ENCODE measurements at places on chromosomes 5 and 9.

GRCh38 chr5:169876386-169876785 lies 103.9 kb downstream of the INSYN2B start:
- no peak for DNase-seq

DNA sequence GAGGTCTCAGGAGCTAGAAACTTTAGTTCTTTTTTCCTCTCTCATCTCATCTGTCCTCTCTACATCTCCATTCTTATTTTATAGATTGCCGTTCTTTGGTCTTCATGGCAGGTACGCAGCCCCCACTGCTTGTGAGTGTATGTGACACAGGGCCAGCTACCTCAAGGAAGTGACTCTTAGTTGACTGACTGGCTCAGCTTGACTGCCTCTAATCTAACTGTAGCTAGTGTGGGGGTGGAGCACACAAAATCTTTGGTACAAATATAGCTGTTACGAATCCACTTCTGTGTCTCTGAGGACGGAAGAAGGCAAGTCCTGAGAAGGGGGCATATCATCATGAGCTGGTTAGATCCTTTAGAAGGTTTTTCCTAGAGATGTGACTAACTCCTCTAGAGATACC lies 19.8 kb upstream of the SPTAN1 start:
- no peak for DNase-seq

- no peak for DNase-seq
These were observed 14.9 kb upstream of the SCGB3A2 start for GRCh38 chr5:147863454-147864158.

GRCh38 chr5:72451741-72452505 lies 55.3 kb downstream of the ZNF366 start:
- DNase-seq, result peak; percentile 16

- peak; percentile 23 for DNase-seq
These were observed 160.6 kb downstream of the PLK2 start for GRCh38 chr5:58299256-58299655.

- DNase-seq, result no peak
These were observed 142.7 kb downstream of the PAX5 start for GRCh38 chr9:36891341-36891811.

- DNase-seq, result no peak
These were observed 30.5 kb downstream of the TLR4 start for GRCh38 chr9:117734523-117735314.

Measured in Ammon's horn (tissue), 1 donor.